Tibial artery (tissue), 4 donors: ENCODE measurements at places on chromosomes 4 and X.

GRCh38 chr4:54940996-54941865 is 184.2 kb downstream of the KDR start:
- no peak for DNase-seq

DNA sequence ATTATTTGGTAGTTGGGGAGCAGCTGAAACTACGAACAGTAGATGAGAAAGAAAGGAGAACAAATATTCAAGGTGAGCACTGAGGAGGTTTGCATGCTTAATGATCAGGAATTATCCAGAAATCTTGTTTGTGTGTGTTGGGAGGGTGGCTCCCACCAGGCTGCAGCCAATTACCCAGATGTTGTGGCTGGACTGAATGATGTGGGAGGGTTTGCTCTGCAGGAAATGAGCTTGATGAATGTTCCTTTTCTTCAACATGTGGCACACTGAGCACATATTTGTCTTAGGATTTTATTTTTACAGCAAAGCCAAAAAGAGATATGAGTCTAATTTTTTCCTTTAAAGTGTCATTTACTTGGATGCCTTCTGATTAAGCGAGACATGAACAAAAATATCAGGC is 48.3 kb upstream of the AMOT start:
- DNase-seq, result no peak

DNA sequence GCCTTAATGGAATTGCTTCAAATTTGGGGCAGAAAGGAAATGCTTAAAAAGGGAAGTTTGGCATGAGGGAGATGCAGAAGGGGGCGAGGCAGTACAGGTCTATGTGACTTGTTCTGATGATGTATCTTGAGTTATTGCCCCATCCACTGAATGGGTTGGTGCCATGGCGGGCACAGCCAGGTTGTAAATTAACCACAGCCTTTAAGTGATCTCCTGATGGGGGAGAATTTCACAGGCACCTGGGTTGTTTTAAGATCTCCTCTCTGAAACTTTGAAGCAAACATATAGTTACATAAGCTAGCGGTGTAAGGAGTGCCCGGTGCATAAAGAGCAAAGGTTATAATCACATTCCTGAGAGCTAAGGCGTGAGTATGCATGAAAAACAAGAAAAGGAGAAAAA is 37.0 kb downstream of the NPY5R start:
- DNase-seq, result no peak

- peak; percentile 78 for DNase-seq
Observed at GRCh38 chr4:163166041-163166579, 580 bp downstream of the NAF1 start.

GRCh38 chr4:145626623-145626982 is 7.4 kb downstream of the MMAA start:
- no peak for DNase-seq

GRCh38 chr4:94803181-94803580 is 45.4 kb downstream of the BMPR1B start:
- DNase-seq, result no peak

DNA sequence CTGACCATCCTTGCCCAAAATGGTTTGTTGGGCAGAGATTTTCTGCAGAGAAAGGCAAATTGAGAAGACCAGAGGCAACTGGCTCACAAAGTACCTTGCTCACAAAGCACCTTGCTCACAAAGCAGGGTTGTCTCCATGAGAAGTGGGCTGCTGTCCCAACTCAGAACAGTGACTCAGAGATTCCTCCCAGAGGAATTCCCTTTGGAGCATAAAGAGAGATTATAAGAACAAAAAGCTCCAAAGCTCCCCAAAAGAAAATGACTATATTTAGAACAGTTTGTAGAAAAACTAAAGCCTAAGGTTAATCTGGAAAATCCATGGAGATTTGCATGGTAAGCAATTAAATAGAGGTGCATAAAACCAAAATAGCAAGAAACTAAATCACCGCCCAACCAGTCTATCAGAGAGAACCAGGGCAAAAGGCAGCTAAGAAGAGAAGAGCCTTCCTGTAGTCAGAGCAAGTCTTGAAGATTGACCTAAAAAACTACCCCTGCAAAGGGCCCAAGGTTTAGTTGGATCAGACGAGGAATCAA is 731.4 kb downstream of the FAT4 start:
- no peak for DNase-seq

GRCh38 chrX:39599339-39599738 is 498.4 kb downstream of the BCOR start:
- no peak for DNase-seq

- no peak for DNase-seq
Observed at GRCh38 chr4:167885071-167885470, 207.3 kb upstream of the ANXA10 start.

GRCh38 chr4:165738571-165738970 is 134.5 kb upstream of the TLL1 start:
- no peak for DNase-seq

- peak; percentile 43 for DNase-seq
Observed at GRCh38 chr4:142405021-142405694, 440.9 kb downstream of the INPP4B start.

- DNase-seq, result no peak
Observed at GRCh38 chr4:83223781-83224180, 60.8 kb downstream of the COQ2 start.

- DNase-seq, result no peak
Observed at GRCh38 chr4:73172161-73172560, 86.4 kb downstream of the ANKRD17 start.

GRCh38 chr4:98352396-98352795 is 91.2 kb downstream of the RAP1GDS1 start:
- DNase-seq, result no peak
